ENCODE measurements at places on chromosomes 2 and 18.

- DNase-seq, result no peak
Measured at GRCh38 chr18:23159344-23159743, 24.1 kb downstream of the CABLES1 start.

GRCh38 chr2:145235312-145235711, 715.4 kb upstream of the ZEB2 start:
- DNase-seq, result no peak

DNA sequence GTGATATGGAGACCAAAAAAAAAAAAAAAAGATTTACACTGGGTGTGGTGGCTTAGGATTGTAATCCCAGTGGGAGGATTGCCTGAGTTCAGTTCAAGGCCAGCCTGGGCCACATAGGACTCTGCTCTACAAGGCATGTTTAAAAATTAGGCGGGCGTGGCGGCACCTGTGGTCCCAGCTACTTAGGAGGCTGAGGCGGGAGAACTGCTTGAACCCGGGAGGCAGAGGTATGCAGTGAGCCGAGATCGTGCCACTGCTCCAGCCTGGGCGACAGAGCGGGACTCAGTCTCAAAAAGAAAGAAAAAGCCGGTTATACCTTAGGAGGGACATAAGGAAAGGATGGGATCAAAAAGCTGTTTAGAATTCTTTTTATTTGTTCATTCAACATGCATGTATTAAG, 707 bp upstream of the SPDYA start:
- peak; percentile 12 for DNase-seq

- peak; percentile 35 for DNase-seq
Measured at GRCh38 chr2:10324095-10324832, 21.6 kb downstream of the HPCAL1 start.

- no peak for DNase-seq
Measured at GRCh38 chr2:120892967-120893667, 157.4 kb downstream of the GLI2 start.

- no peak for DNase-seq
Measured at GRCh38 chr18:5963267-5963666, 67.9 kb upstream of the TMEM200C start.

GRCh38 chr2:152405206-152406118, 70.5 kb downstream of the FMNL2 start:
- peak; percentile 34 for DNase-seq

DNA sequence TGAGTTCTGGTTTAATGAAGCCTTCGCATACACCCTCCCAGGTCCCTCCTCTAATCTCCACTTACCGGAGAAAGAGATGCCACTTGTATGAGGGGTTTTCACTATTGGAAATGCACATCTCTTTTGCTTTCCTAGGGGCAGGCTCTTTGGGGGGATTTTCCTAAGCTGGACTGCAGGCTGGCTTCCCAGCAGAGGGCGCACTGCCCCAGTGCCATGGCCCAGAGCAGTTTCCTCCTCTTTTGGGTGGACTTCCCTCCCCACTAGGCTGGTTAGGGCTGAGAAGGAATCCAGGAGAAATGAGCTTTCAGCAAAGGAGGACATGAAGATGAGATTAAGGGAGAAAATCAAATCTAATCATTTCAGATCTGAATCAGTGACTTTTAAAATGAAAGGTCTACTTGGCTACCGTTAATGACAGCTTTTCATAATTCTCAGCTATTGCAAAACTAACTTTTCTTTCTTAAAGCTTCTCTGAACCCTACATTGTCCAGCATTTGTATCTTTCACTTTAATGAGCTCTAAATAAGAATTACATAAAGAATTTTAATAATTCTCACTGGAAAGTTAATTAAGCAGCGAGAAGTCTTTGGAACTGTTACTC, 784.1 kb upstream of the FANCL start:
- DNase-seq, result peak; percentile 57

DNA sequence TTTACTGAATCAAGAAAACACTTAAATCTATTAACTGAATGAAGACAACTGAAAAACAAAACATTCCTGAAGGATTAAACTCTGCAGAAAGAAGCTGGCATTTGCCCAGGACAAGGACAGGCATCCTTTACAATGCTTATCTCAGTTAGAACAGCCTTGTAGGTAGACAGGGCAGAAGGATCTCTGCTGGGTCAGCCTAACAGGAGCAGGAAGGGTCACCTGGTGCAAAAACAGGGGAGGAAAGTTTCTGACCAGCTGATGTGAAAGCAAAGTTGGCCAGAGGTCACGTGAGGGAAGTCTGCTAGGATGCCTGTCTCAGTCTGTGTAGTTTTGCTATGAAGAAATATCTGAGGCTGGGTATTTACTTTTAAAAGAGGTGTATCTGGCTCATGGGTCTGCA, 348.6 kb downstream of the ANAPC1 start:
- DNase-seq, result peak; percentile 46

DNA sequence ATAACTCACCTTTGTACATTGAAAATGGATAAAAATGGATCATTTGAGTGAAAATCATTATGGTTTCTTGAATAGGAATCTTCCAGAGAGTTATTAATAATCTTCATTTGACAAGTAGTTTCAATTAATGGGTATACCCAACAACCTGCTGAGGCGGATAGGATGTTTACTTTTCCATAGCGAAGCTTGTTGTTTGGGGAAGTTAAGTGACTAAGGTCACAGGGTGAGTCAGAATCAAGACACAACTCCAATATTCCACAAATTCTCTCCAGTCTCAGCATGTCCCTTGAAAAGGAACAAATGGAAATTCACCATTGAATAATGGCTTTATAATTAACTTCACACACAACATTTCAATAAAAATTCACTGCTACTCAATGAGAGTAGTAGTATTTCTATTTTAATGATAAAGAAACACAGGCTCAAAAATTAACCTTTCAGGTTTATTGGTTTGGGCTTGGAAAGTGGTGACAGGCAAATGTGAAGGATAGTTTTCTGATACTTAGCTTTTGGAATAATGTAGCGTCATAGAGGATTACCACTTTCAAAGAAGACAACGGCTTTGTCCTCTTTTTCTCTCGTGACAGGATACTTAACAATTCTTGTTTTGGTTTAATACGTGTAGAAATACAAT, 211.3 kb downstream of the GPD2 start:
- no peak for DNase-seq

- DNase-seq, result no peak
Measured at GRCh38 chr2:25310709-25310964, 31.1 kb downstream of the DNMT3A start.

GRCh38 chr2:58497168-58497567, 256.0 kb upstream of the FANCL start:
- DNase-seq, result no peak

DNA sequence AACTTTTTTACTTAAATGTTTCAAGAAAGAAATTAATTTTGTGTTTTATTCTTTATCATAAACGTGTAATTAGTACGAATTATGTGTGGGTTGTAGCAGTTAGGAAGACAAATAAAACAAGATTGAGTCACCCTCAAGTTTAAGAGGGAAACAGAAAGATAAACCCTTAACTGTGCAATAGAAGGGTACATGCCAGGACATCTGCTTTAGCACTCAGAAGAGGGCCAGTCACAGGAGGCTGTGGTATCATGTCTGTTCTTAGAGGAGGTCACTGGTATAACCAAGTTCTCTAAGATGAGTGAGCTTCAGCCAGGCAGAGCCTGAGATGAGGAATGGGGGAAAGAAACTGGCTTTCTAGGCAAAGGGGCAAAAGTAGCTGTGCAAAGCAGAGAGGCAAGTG, 42.4 kb upstream of the GRHL1 start:
- no peak for DNase-seq

DNA sequence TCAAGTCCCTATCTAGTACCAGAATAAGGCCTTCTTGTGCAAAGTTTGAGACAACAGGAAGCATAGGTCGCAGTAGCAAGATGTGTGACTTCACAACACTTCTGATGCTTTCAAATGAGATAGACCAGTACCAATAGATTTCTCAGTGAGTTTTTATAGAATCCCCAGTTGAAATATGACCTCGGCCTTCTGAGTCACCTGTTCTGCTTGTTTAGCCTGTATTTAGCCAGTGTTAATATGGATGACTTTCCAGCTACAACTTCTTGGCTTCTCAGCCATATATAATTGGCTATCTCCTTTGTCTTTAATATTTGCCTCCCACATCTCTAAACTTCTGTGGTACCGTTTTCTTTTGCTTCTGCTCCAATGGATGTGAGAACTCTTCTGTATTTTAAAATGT, 113.8 kb downstream of the KYNU start:
- no peak for DNase-seq

DNA sequence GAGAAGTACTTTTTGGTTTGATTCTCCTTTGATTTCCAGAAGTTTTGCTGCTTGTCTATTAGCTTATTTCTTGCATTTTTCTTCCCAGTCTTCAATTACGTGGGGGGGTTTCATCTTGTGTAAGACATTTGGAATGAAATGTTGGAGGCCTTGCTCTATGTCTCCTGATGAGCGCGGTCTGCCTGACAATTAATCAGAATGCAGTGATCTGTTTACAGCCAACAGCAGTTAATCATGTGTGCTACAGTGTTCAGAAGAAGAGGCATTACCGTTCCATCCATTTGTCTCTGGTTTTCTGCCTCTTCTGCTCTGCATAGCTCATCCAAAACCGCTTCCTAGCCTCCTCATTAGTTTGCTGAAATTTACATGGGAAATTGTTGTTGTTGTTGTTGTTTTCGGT, 134.4 kb upstream of the ST6GAL2 start:
- DNase-seq, result no peak

- DNase-seq, result no peak
Measured at GRCh38 chr2:205245652-205246051, 436.6 kb upstream of the NRP2 start.

DNA sequence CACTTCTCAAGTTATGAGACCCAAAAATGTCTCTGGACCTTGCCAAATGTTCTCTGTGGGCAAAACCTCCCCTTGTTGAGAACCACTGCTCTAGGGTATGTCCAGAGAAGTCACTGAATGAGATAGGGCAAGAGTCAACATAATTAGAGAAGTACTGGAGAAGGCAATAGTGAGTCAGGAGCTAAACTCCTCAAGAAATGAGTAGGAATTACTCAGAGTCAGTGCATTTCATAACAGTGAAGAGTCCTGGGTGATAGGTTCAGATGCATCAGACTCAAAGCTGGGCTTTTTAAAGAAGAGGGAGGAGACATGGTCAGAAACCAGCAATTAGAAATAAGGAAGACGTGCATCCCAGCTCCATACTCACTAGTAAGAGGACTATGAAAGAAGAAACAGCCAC, 38.6 kb upstream of the IHH start:
- DNase-seq, result no peak

DNA sequence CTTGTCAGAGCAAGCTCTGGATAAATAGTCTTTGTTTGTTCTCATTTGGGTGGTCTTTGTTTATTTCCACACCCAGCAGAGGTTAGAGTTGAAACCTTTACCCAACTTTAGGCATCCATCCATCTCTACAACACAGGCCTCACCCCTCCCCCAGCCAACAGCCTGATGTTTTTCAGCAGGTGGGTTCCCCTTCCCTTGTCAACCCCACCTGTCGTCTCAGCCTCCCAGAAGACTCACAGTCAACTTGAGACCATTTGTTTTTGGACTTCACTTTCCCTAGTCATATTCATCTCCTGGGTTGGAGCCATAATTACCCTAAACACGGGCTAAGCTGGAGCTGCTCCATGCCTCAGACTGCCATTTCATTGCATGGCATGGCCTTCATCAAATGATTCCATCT, 31.7 kb upstream of the IL36G start:
- no peak for DNase-seq

GRCh38 chr2:75284345-75284744, 85.0 kb upstream of the TACR1 start:
- DNase-seq, result no peak

- DNase-seq, result no peak
Measured at GRCh38 chr18:57738078-57738477, 65.0 kb downstream of the ATP8B1 start.
